Ovary (tissue), 10 donors: ENCODE measurements at places on chromosomes 3 and 15.

DNA sequence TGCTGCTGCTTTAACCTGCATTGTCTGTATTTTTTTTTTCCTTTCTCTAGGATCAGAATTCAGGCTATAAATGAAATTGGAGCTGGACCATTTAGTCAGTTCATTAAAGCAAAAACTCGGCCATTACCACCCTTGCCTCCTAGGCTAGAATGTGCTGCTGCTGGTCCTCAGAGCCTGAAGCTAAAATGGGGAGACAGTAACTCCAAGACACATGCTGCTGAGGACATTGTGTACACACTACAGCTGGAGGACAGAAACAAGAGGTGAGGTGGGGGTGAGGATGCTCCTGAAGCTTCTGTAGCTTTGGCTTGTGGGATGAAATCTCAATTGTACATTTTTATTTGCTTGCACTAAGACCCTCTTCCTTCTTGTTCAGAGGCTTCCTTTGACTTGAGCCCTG is 85.7 kb downstream of the GHSR start:
- H3K4me1 ChIP-seq, result peaks cover 3% of the 10 kb centered on the region
- DNase-seq, result no peak
- no peak overlapping the region for H3K27ac ChIP-seq

GRCh38 chr15:40569129-40569953 is at the start of gene RPUSD2:
Gene RPUSD2, plus strand, starts transcription at chr15:40569299. Its CDS starts 39 bp downstream, at chr15:40569338.
- peak within 1 kb of the TSS; percentile 53 for H3K27ac ChIP-seq
- peaks cover 5% of the 10 kb centered on the region for H3K4me1 ChIP-seq
- peak within 1 kb of the TSS; percentile 69 for H3K4me3 ChIP-seq
- no peaks in the 10 kb centered on the region for H3K27me3 ChIP-seq
- no peaks in the 10 kb centered on the region for H3K36me3 ChIP-seq

DNA sequence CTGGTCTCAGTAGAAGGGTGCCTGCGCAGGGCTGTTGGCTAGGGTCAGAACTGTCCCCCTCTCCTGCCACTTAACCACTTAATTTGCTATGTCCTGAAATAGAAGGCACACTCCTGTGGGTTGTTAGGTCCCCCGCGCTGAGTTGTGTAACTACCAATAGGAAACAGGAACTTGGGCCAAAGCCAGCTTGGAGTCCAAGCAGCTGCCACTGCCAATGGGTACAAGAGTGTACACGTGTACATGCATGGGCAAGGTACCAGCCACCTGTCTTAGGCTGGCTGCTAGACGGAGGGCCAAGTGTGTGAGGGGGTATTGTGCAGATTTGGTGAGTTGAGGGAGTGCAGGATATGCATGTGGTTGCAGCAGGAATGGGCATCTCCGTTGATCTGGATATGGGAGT is 29.7 kb upstream of the POLG start:
- peaks cover 4% of the 10 kb centered on the region for H3K4me1 ChIP-seq
- H3K4me3 ChIP-seq, result no peak overlapping the region
- H3K27ac ChIP-seq, result no peak overlapping the region
- H3K36me3 ChIP-seq, result no peaks in the 10 kb centered on the region
- no peak for DNase-seq

- no peaks in the 10 kb centered on the region for H3K27me3 ChIP-seq
- H3K4me1 ChIP-seq, result no peaks in the 10 kb centered on the region
- H3K36me3 ChIP-seq, result no peaks in the 10 kb centered on the region
- H3K4me3 ChIP-seq, result no peak overlapping the region
- H3K27ac ChIP-seq, result no peak overlapping the region
Measured at GRCh38 chr3:86737517-86737916, 253.4 kb downstream of the VGLL3 start.
